Epithelial cell of umbilical artery (primary cell): ENCODE measurements at places on chromosomes 5 and 9. TPM values are rescaled to one million over a fixed set of nuclear protein-coding genes. Genes with fewer than 3 reads are reported as not detected.

The ORM2 gene
- total RNA-seq = not detected in 2 replicates

The ZFP37 gene
- 0.97 and 2.0 TPM in 2 replicates for total RNA-seq

The CD274 gene
- total RNA-seq = 17.9 and 47.0 TPM in 2 replicates

The PCDHGA12 gene
- 5.2 and 5.9 TPM in 2 replicates for total RNA-seq

The IGFBPL1 gene
- total RNA-seq = 0.32 TPM in 1 of 2 replicates, not detected in the other

The ANKRD33B gene
- 3.2 and 7.4 TPM in 2 replicates for total RNA-seq

The FSTL4 gene
- total RNA-seq = not detected in 2 replicates

The FOXD4L5 gene
- not detected in 2 replicates for total RNA-seq

The TMEM215 gene
- not detected in 2 replicates for total RNA-seq

The SPTLC1 gene
- total RNA-seq = 98.1 and 107 TPM in 2 replicates
